ENCODE measurements at places on chromosomes 5 and 9.

DNA sequence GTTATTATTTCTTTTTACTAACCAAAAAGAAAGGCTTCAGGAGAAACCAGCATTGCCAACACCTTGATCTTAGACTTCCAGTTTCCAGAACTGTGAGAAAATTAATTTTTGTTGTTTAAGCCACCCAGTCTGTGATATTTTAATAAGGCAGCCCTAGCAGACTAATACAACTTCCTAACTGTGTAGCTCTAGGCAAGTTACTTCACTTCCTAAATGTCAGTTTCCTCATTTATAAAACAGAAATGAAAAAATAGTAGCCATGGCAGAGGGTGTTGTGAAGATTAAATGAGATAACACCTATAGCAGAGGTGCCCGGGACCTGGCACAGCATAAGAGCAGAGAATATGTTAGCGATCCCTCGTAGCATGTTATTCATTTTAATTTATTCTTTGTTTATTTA is 66.6 kb upstream of the HAND1 start:
- no peak for DNase-seq

GRCh38 chr9:32906213-32906612 is 95.2 kb downstream of the APTX start:
- peak; percentile 83 for DNase-seq

DNA sequence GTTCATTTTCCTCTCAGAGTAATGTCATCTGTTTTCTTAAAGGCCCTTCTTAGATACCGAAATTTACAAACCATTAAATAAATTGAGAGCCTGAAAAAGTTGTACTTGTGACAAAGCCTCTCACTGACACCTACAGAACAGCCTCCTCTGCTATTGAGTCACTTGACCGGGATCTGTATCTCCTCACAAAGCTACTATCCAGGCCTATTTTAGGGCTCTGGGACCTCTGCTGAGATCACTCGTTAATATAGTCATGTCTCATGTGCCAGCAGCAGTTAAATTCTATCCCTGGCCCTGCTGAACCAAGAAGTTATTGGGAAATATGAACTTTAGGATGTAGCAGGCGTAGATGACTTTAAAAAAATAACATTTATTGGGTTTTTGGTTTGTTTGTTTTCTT is 31.1 kb downstream of the FBXO38 start:
- DNase-seq: no peak

- no peak for DNase-seq
Measured at GRCh38 chr5:42057254-42057690, 132.2 kb downstream of the FBXO4 start.

DNA sequence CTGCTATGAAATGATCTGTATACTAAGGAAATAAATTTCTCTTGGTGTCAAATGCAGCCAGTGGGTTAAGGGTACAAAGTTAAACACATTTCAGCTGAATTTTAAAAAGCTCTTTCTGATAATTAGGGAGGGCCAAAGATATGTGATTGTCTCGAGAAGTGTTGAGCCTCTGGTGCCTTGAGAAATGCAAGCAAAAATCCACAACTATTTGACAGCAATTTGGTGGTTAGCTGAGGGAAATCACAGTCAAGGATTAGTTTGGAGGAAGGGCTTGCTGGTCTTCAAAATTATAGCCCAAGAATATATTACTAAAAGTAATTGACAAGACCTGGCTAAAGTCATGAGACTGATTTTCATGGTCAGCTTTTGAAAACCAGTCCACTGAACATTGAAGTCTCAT is 255.7 kb upstream of the PPP1R2B start:
- no peak for DNase-seq

DNA sequence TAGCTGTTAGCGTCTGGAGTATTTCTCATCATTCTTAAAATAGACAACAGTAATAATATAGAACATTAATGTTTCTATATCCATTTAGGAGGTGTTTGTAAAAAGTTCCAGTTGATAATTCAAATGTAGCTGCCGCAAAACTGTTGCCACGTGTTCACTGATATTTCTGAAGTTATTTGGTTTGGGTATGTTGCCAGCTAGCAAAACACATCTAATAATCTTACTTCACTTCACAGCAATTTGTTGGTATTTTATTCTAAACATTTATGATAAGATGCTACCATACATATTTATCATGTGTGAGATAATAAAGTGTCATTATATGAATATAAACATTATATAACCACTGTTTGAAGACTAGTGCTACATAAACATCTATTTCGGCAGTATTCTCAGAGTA is 101.6 kb downstream of the CDH12 start:
- DNase-seq: no peak

GRCh38 chr9:137008312-137008711 is 11.9 kb upstream of the CLIC3 start:
- no peak for DNase-seq

DNA sequence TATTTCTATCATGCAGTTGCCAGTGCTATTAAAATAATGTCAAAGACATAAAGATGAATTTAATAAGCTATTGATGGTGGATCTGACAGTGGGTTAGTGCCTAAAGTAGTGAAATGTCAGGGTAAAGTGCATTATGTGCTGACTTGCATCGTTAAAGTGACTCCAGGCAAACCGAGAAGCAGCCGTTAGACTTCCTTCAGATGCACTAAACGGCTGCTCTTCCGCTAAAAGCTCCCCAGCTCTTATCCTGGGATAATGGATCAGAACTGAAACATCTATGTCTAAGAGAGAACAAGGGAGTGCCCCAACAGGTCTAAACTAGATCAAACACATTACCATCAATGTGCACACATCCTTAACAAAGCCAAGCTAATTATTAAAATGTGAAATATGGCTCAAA is 468.2 kb downstream of the NTRK2 start:
- no peak for DNase-seq

- no peak for DNase-seq
Measured at GRCh38 chr9:100485196-100485595, 12.2 kb downstream of the TMEFF1 start.

DNA sequence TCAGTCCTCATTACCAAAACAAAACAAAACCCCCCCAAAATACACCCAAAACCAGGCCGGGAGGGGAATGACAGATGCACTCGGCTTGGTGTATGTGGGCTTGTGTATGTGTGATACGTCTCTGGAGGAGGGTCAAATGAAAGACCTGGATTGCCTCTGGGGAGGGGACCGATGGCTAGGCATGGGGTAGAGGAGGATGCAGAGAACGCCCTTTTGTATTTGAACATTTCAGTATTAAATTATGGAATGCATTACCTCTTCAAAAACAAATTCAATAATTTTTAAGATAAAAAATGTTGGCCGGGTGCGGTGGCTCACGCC is 61.4 kb downstream of the LMX1B start:
- no peak for DNase-seq

GRCh38 chr9:112224401-112225289 is 49.5 kb upstream of the SUSD1 start:
- no peak for DNase-seq

DNA sequence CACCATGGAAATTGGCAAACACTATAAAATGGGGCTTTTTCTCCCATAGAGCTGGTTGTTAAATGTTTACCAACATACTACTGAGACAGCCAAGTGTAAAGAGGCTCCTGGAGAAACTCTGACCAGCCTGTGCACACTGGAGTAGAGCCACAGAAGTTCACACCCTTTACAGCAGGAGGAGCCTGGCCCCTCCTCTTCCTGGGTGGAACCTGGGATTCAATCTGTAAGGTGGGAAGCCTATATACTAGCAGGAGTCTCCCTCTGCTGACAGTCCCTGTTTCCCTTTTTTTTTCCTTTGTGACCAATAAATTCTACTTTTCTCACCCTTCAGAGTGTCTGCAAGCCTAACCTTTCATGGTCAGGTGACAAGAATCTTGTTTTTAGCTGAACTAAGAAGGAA is 10.4 kb upstream of the SLC30A5 start:
- DNase-seq: no peak

- no peak for DNase-seq
Measured at GRCh38 chr5:6161257-6161656, 217.1 kb downstream of the MED10 start.

DNA sequence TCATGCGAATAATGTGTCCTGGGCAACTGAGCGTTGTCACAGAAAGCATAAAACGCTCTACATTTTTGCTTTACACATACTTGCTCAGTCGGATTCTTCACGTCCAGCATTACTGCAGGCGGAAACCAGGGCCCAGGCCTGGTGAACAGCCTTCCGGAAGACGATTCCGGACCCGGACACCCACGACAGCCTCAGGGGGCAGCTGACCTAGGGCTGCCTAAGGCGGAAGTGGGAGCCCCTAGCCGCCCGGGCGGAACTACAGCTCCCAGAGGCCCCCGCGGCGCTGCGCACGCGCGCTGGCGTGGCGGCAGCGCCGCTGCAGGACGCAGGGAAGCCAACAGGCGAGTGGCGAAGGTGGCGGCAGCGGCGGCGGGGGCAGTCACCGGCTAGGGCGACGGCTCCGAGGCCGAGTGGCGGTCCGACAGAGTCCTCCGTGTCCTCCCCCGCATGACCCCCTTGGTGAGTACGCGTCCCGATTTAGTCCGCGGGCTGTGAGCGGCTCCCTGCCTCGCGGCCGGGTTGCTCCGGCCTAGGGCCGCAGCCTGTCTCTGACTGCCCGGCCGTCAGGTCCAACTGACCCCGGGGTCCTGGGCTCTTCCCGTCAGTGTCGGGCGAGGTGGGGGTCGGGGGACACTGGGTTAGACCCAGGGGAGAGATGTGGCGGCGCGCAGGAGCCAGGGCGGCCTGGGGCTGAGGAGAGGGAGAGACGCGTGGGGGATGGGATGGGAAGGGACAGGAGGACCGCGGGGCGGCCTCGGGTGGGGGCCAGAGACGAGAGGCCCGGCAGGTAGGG is at the start of gene GAPVD1:
Gene GAPVD1 (plus strand): TSS at position 326 of the 793 bp plus-strand sequence. CDS start 37,096 bp downstream, outside the sequence.
- DNase-seq: peak; percentile 34

GRCh38 chr9:72646061-72646460 is 124.7 kb downstream of the TMC1 start:
- DNase-seq: no peak

GRCh38 chr5:151081431-151082281 is 822 bp upstream of the TNIP1 start:
- DNase-seq: peak; percentile 40

Measured in SIG-M5 (cell line).